ENCODE measurements at places on chromosomes 16 and 17. TPM values are rescaled to one million over a fixed set of nuclear protein-coding genes. Genes with fewer than 3 reads are reported as not detected.
A peak's percentile ranks its signal among the peaks of the same experiment; 100 is the strongest.

The HOXB6 gene
- total RNA-seq, result 5.1 TPM

The ASB16 gene
- total RNA-seq, result not detected

The CDH3 gene
- total RNA-seq, result 1.2 TPM

The HAPSTR1 gene
- 52.7 TPM for total RNA-seq

The CCL7 gene
- not detected for total RNA-seq

The PYY gene
- total RNA-seq, result not detected

DNA sequence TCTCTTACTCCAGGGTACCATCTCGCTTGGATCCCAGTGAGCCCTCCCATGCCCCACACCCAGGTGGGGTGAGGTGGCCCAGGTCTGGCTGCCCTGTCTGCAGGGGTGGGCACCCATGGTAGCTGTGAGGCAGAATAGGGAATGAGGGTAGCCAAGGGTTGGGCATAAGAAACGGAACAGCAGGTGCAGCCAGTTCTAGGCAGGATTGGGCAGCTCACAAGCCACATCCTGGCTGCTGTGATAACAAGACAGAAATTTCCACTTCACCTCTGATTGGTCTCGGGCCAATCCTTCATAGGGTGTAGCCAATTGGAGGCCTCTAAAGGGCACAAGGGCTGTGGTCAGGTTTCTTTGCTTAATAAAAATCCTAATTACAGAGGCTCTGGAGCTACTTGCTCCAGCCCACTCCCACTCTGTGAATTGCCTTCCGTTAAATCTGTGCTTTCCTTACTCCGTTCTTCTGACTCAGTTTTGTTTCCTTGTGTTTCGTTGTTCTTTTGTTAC is 1.5 kb upstream of the ARHGDIG start:
- no peak for DNase-seq

- no peak for DNase-seq
Measured at GRCh38 chr17:7068268-7068667, 11.8 kb downstream of the CLEC10A start.

- no peak for DNase-seq
Measured at GRCh38 chr17:73000832-73001231, 91.7 kb downstream of the SLC39A11 start.

GRCh38 chr16:3542601-3543373 is 34.4 kb downstream of the NLRC3 start:
- no peak for DNase-seq

- DNase-seq, result no peak
Measured at GRCh38 chr16:79595931-79596450, 4.5 kb downstream of the MAF start.

DNA sequence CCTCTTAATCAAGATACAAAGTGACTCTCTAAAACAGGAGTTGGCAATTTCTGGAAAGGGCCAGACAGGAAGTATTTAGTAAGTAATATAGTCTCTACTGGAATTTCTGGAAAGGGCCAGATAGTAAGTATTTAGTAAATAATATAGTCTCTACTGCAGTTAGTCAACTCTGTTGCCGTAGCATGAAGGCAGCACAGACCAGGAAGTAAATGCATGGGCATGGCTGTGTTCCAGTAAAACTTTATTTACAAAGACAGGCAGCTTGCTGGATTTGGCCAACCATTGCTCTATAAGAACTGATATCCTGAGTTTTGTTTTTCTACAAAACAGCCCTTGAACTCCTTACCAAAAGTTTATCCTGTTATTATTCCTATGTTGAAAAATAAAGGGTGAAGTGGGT is 16.9 kb downstream of the LDAF1 start:
- DNase-seq, result no peak

DNA sequence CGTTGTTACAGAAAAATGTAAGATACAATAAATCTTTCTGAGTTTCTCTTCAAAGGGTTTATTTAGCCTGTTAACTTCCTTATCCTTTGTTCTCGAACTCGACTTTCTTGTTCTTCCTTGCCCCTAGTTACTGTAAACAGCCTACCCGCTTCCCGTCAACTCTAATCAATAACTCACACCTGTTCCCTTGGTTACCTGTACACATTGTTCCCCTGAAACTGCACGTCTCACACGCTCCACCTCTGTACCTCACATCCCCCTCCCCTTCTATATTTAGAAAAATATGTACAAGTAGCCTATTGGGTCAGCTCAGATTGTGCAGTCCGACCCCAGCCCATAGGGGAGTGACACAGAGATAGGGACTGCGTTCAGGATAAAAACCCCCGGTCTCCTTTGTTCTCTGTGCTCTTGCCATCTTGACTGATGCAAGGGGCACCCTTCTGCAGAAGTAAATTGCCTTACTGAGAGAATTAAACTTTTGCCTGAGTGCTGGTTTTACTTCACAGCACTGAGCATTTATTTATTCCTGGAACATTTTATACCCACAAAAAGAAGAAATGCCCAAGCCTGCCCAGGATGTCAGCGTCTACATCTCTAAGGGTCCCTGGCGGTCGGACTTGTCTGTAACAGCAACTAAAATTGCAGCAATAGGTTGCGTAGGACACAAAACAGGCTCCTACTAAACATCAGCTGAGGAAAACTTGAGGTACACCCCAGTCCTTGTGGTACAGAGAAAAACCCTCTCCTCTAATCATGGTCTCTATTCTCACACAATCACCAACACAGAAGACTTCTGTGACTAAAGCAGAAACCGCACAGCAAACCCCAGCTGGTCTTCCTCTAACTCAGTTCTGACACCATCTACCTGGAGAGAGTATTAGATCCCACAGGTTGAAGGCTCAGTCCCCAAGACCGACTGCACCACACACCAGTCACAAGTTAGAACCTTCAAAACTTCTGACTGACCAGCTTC is 11.3 kb downstream of the WDR45B start:
- no peak for DNase-seq

GRCh38 chr16:4209666-4210065 is 32.2 kb downstream of the SRL start:
- DNase-seq, result no peak

GRCh38 chr17:48322060-48322459 is 108.0 kb downstream of the SKAP1 start:
- no peak for DNase-seq

DNA sequence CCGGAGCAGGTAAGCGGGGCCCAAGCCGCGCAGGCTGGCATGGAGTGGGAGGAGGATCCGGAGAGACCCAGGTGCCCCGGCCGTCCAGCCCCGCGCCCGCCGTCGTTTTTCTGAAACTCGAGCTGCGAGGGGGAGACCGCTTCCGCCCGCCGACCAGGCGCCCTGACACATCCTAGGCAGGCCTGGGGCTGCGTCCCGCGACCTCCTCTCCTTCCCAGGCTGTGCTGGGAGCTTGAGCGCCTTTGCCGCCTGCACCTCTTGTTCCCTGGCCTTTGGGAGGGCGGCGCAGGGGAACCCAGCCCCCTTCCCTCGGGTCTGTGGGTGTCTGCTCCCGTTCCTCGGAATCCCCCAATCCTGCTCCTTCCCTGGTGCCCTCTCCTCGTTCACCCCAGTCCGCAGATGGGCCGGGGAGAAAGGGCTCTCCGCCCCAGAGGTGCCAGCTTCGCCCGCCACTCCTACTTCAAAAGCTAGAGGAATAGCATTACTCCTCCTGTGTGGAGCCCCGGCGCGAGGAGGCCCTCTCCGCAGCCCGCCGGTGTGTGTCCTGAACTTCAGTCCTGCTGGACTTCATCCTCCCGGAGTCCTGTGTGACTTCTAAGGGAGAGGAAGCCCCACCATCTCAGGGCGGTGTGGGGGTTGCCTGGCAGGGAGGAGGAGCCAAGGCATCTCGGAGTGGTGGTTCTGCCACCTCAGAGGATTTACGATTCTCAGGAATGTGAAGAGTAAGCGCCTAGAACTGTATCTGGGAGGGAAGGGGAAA is 1.0 kb downstream of the NHERF1 start:
- DNase-seq, result no peak

GRCh38 chr16:48608452-48608851 is 1.5 kb downstream of the N4BP1 start:
- DNase-seq, result no peak

DNA sequence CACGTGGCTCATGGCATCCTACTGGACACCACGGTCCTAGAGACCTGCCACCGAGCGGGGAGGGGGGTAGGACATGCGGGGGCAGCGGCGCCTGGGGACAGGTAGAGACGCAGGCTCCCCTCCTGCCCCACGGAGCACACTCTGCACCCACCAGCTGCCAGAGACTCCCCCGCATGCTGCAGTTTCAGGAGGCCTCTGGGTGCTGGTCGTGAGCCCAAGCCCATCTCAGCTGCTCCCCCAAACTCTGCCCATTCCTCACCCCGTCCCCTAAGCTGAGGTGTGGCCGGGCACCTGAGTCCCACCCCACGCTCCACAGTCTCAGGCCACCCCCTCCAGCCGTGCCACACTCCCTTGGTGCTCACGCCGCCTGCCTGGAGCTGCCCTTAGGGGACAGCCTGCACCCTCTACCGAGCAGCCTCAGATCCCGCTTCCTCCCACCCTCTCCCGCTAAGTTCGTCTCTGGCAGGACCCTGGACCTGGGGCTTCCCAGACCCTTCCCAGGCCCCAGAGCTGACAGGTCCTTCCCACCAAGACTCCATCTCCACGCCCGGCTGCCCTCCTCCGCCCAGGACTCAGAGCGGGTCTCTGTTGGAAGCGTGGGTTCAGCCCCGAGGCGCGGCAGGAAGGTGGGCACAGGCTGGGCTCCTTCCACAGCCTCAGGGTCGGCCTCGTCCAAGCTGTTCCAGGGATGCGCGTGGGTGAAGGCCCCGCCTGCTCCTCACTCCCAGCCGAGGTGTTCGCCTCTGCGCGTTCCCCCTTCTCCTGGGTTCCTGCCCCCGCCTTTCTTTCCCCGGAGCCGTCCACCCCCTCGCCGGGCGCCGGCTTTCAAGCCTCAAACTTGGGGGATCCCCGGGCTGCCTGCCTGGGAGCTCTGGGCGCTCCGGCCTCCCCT is 1.3 kb downstream of the RAB40B start:
- no peak for DNase-seq

GRCh38 chr16:4795828-4796572 is 831 bp downstream of the SMIM22 start:
- no peak for DNase-seq

- DNase-seq, result no peak
Measured at GRCh38 chr17:65544672-65545071, 16.8 kb downstream of the AXIN2 start.

DNA sequence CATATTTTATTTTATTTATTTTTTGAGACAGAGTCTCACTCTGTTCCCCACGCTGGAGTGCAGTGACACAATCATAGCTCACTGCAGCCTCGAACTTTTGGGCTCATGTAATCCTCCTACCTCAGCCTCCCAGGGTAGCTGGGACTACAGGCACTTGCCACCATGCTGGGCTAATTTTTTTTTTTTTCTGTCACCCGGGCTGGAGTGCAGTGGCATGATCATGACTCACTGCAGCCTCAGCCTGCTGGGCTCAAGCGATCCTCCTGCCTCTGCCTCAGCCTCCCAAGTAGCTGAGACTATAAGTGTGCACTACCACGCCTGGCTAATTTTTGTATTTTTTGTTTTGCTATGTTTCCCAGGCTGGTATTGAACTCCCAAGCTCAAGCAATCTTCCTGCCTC is 17.1 kb downstream of the UNC45B start:
- no peak for DNase-seq

GRCh38 chr17:5135726-5136579 is 20.1 kb downstream of the USP6 start:
- no peak for DNase-seq

GRCh38 chr16:22352723-22353122 is 21.7 kb downstream of the CDR2 start:
- no peak for DNase-seq

- no peak for DNase-seq
Measured at GRCh38 chr16:47052666-47053640, 79.5 kb upstream of the DNAJA2 start.

GRCh38 chr16:90022209-90023077 is 3.2 kb upstream of the DBNDD1 start:
- peak; percentile 79 for DNase-seq

- no peak for DNase-seq
Measured at GRCh38 chr16:75248142-75248535, 3.3 kb downstream of the BCAR1 start.

- no peak for DNase-seq
Measured at GRCh38 chr16:73233329-73233765, 185.4 kb upstream of the ZFHX3 start.

Data from tibial nerve (tissue), 4 donors.